ENCODE measurements at places on chromosomes 2 and 18.

DNA sequence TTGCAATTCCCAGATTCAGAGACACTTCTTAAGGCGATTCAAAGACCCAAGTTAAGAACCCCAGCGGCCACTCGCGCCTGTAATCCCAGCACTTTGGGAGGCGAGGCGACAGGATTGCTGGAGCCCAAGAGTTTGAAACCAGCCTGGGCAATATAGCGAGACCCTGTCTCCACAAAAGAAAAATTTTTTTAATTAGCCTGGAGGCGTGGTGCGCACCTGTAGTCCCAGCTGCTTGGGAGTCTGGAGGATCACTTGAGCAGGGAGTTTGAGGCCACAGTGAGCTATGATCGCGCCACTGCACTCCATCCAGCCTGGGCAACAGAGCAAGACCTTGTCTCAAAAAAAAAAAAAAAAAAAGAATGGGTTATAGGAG is 585 bp upstream of the ANAPC1 start:
- no peak for DNase-seq

DNA sequence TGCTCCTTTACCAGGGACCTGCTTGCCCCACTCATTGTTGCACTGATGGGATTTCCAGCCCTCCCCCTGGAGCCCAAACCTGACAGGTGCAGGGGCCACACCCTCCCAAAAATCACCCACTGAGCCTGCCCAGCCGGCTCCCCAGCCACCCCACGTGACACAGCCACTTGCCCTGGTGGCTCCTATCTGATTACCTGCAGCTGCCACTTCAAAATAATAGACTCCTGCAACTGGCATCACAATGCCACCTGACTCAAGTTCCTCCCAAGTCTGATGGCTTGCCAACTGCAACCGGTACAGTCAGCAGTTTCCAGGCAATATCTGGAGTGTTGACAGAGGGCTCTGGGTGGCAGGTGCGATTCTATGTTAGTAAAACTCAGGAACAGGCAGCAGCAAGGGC is 66.2 kb downstream of the CRACDL start:
- DNase-seq = no peak

DNA sequence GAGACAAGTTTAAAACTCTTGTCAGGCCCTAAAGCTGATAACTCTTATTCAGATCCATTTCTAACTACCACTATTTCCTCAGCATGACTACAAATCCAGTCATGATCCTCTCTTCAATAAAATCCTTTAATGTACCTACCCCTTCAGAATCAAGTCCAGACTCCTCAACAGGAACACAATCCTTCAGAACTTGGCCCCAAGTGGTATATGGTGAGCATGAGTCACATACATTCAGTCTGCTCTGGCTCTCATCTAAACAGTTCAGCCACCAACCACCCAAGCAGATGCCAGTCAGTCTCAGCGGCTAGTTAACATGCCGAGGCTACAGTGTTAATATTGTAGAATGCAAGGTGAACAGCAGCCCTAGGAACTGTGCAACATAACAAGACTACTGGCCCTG is 9.7 kb downstream of the LMAN2L start:
- no peak for DNase-seq

DNA sequence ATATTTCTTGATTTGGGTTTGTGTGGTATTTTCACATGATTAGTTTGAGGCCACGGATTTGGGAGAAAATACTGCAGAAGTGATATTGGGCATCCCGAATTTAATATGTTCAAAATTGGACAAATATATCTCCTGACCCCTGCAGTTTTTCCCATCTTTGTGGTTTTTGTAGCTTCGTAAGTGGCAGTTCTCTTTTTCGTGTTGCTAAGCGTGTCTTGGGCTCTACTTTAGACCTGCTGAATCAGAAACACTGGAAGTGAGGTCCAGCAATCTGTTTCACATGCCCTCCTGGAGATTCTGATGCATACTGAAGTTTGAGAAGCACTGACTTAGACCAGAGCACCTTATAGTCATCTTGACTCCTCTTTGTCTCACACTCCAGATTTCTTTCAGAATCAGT is 98.3 kb downstream of the EPB41L5 start:
- DNase-seq = no peak
